ENCODE measurements at places on chromosomes 3 and 15. TPM values are rescaled to one million over a fixed set of nuclear protein-coding genes. Genes with fewer than 3 reads are reported as not detected.
A peak's percentile ranks its signal among the peaks of the same experiment; 100 is the strongest.

- no peak overlapping the region for H3K4me3 ChIP-seq
- no peak overlapping the region for H3K27ac ChIP-seq
- H3K27me3 ChIP-seq: no peaks in the 10 kb centered on the region
Observed at GRCh38 chr3:56942523-56942922, 117.9 kb upstream of the SPATA12 start.

DNA sequence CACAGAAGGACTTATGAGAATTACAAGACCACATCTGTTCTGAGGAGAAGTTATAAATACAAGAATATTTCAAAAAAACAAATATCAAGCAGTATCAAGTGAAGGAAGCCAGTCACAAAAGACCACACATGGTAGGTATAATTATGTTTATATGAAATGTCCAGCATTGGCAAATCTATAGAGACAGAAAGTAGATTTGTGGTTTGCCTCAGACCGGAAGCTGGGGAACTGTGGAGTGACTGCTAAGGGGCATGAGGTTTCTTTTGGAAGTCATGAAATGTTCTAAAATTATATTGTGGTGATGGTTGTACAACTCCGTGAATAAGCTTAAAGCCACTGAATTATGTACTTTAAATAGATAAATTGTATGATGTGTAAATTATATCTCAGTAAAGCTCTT is 136.9 kb downstream of the FRMD5 start:
- H3K4me1 ChIP-seq: no peaks in the 10 kb centered on the region
- H3K4me3 ChIP-seq: no peak overlapping the region
- no peak overlapping the region for H3K27ac ChIP-seq
- no peaks in the 10 kb centered on the region for H3K36me3 ChIP-seq

The CRBN gene
- total RNA-seq: 24.8 TPM

- no peaks in the 10 kb centered on the region for H3K27me3 ChIP-seq
- no peaks in the 10 kb centered on the region for H3K36me3 ChIP-seq
- DNase-seq: peak; percentile 23
- no peak overlapping the region for H3K27ac ChIP-seq
- peaks cover 38% of the 10 kb centered on the region for H3K4me1 ChIP-seq
- H3K4me3 ChIP-seq: no peak overlapping the region
Observed at GRCh38 chr3:120181632-120182031, 87.4 kb upstream of the GSK3B start.

- H3K4me3 ChIP-seq: no peak overlapping the region
- no peaks in the 10 kb centered on the region for H3K4me1 ChIP-seq
- H3K27ac ChIP-seq: no peak overlapping the region
Observed at GRCh38 chr3:127339928-127340861, 52.3 kb upstream of the PRR20G start.

DNA sequence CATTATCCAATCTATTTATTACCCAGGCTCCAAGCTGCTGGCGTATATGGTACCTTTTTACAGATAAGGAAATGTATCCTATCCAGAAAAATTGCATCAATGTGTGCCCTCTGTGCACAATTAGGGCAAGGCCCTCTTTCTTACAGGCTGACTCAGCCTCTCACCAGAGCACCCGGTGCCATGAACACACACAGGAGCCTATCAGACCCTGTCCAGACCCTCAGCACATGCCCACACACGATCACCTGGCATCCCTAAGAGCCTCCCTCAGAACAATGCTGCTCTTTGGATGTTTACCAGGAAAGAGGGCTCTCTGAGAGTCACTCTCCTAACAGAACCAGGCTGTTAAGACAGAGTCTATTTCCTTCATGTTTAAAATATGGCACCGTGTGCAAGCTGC is 460.0 kb upstream of the TBL1XR1 start:
- no peak overlapping the region for H3K27ac ChIP-seq
- no peaks in the 10 kb centered on the region for H3K4me1 ChIP-seq
- no peaks in the 10 kb centered on the region for H3K27me3 ChIP-seq
- H3K36me3 ChIP-seq: no peaks in the 10 kb centered on the region
- DNase-seq: no peak

DNA sequence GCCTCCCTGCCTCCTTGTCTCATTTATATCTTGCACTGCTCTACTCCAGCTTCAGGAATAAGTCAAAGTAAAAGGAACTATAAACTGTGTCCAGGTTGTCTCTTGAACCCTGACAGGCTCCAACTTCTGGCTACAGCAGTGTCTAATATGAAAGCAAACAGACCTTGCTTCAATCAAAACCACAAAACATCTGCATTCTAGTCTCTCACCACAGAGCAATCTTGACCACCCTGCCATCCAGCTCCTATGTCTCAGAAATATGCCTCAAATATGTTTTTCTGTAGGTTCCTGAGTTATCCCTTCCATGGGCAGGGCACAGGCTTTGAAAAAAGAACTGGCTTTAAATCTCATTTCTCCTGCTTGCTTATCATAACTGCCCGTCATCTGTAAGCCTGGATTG is 13.0 kb upstream of the RAMAC start:
- no peaks in the 10 kb centered on the region for H3K36me3 ChIP-seq
- no peak overlapping the region for H3K27ac ChIP-seq
- no peak for DNase-seq
- H3K27me3 ChIP-seq: no peaks in the 10 kb centered on the region

DNA sequence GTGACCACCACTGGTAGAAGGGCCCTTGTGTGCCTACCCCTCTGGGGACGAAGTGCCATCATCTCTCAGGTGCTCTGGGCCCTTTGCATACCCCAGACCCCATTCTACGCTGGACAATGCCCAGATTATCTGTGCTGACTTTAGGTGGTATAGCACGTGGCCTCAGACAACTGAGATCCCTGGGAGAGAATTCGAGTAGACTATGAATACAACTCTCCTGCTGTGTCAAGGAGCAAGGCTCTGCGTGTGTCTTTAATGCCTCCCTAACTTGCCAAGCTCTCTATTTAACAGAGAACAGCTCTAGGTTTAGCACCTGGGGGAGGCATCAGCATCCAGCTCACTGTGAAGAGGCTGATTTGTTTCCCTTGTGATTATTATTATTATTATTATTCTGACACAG is 29.1 kb downstream of the FAM3D start:
- H3K27me3 ChIP-seq: peaks cover 15% of the 10 kb centered on the region
- H3K27ac ChIP-seq: no peak overlapping the region
- no peak for DNase-seq

The NR1I2 gene
- 6.0 TPM for total RNA-seq

GRCh38 chr3:162678941-162679340 is 1182.3 kb downstream of the OTOL1 start:
- no peaks in the 10 kb centered on the region for H3K36me3 ChIP-seq
- DNase-seq: no peak
- no peaks in the 10 kb centered on the region for H3K27me3 ChIP-seq
- H3K4me1 ChIP-seq: no peaks in the 10 kb centered on the region

The PLA2G4E gene
- total RNA-seq: 0.09 TPM

The MCF2L2 gene
- total RNA-seq: 0.35 TPM

DNA sequence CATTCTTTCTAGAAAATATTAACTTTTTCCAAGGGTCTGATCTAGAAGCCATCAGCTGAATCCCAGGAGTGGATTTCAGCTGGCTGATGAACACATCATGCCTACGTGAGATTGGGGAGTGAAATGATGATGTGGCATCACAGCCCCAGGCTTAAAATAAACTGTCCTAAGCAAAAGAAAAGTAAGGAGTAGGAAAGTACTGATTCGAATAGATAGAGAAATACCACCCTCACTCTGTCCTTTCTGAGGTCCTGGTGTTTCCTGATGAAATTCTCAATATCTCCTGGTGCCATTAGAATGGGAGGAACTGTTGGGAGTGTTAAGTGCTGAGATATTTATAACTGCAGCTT is 376.8 kb upstream of the SEMA6D start:
- no peaks in the 10 kb centered on the region for H3K27me3 ChIP-seq
- no peak overlapping the region for H3K4me3 ChIP-seq
- no peak for DNase-seq
- no peaks in the 10 kb centered on the region for H3K36me3 ChIP-seq
- H3K27ac ChIP-seq: no peak overlapping the region

The ERC2 gene
- 1.3 TPM for total RNA-seq

DNA sequence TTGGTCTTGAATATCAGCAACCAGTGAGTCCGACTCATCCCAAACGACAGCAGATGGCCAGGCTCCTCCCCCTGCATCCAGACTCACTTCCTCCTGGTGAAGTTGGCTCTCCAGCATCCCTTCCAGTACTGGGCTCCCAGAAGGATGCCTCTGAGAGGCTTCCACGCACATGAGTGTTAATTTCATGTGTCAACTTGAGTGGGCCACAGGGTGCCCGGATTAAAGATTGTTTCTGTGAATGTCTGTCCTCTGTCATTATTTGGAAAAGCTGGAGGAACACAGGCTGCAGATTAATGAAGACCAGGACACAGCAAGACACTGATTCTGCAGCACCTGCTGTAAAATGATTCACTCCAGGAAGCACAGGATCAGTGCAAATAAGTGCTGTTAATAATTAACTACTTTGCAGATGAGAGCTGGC is 99.8 kb downstream of the ATP10A start:
- no peak overlapping the region for H3K27ac ChIP-seq
- H3K4me3 ChIP-seq: no peak overlapping the region
- H3K4me1 ChIP-seq: no peaks in the 10 kb centered on the region
- no peaks in the 10 kb centered on the region for H3K27me3 ChIP-seq
- DNase-seq: peak; percentile 2
- H3K36me3 ChIP-seq: no peaks in the 10 kb centered on the region

DNA sequence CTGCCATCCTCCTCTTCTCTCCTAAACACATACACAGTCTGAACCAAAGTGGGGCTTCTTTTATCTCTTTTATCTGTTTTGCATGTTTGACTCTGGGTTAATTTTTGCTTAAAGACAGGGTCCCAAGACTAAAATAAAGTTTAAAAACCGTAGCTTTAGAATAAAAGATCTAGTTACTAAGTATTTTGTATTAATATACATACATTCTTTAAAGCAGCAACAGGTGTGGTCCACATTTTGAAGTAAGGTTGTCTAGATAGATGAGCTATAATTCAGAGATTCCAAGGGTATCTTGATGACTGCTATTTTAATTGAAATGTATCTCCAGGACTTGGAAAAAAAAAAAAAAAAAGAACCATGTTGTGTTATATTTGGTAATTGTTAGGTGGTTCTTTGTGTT is 61.3 kb downstream of the CALML4 start:
- H3K4me3 ChIP-seq: no peak overlapping the region
- peaks cover 9% of the 10 kb centered on the region for H3K36me3 ChIP-seq
- peaks cover 31% of the 10 kb centered on the region for H3K4me1 ChIP-seq
- H3K27ac ChIP-seq: no peak overlapping the region
- DNase-seq: no peak

The BUB1B gene
- total RNA-seq: 39.0 TPM

The TNFSF10 gene
- total RNA-seq: 41.4 TPM

- no peak overlapping the region for H3K4me3 ChIP-seq
- no peaks in the 10 kb centered on the region for H3K36me3 ChIP-seq
- H3K27ac ChIP-seq: no peak overlapping the region
- H3K4me1 ChIP-seq: no peaks in the 10 kb centered on the region
- H3K27me3 ChIP-seq: peaks cover 23% of the 10 kb centered on the region
Observed at GRCh38 chr3:16460273-16460672, 53.2 kb downstream of the RFTN1 start.
